Natural killer cell (primary cell): ENCODE measurements at places on chromosomes 4 and X. TPM values are rescaled to one million over a fixed set of nuclear protein-coding genes. Genes with fewer than 3 reads are reported as not detected.

The HS3ST1 gene
- total RNA-seq: not detected

The AFP gene
- total RNA-seq: not detected

DNA sequence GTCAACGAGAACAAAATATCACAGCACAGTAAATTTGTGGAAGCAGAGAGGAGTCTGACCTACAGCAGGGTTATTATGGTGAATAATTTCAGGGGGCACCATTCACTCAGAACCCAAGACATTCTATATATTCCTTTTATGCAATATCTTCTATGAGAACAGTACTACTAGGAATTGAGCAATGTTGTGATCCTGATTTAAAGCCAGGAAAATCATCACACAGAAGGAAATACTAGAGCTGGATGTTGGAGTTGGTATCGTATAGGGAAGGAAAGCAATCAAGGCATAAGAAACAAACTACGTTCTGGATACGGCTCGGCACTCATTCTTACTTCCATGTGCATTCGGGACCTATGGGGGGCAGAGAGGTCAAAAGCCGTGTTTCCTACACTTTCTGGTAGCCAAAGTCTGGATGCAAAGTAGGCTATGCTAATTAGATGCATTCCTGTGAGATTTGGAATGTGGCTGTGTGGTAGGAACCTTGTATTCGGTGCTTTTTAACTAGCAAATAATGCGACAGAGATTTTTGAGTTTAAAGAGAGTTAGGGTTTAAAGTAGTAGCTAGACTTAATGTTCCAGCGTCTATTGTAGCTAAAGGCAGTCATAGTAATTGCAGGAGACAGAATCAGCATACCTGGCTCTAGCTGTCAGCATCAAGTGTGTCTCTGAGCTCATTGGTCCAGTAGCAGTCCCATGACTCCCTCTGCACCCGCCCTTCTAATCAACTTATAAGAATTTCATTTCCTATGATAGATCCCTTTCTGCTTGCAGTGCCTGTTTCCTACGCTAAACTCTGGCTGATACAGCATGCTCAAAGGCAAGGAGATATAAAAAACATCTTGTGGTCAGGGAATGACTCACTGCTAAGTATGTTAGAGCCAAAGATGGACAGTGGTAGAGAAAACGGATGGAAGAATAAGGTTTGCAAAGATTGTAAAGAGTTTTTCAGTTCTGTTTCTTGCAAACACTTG is 43.3 kb upstream of the PDGFC start:
- DNase-seq: no peak

DNA sequence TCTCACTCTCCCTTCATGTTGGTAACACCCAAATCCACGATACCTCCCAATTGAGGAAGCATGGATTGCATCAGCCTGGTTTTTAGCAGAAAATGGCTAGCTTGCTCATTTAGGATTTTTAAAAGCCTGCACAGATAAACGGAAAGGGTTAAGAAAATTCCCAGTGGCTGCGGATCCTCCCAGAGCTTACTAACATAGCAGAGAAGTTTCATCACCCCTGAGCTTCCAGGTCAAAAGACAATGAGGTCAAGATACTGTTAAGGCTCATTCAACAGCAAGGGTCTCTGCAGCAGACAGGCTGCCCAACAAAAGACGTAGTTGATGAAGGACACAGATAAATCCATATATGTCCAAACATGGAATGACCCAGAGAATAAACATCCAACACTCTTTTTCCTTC is 220.2 kb downstream of the ASMT start:
- no peak for DNase-seq

GRCh38 chr4:86593688-86594558 is at the start of gene PTPN13:
Gene PTPN13 (plus strand): TSS chr4:86594315. CDS start chr4:86635257, 40,942 bp downstream.
- DNase-seq: peak; percentile 74

DNA sequence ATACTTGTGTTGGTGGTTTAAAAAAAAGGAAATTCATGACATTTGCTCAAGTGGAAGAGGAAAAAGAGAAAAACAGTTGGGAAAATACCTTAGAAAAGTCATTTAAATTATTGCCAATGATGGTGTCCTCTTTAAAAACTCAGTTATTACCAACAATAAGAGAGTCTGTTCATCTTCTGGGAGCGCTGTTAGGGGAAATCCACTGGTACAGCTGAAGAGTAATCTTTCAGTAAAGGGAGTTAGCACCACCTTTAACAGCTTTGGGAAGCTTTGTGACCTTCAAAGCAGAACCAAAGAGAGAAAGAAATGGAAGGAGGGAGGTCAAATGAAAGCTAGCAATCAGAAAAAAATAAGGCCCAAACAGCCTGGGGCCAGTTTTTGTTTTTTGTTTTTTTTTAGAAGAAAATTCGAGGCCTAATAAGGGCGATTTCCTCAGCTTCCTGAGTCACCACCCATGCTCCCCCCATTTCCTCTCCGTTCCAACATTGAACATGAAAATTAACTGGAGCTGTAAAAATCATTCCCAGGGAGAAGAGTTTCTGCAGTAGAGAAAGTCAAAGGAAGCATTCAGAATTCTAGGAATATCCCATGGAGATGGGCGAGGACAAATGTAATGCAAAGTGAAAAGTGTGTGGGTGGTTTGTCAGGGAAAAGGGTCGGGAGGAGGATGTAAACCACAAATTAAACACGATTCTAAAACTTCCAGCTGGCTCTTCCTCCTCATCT is 115.1 kb downstream of the SH3KBP1 start:
- peak; percentile 58 for DNase-seq

The PAGE1 gene
- not detected for total RNA-seq

DNA sequence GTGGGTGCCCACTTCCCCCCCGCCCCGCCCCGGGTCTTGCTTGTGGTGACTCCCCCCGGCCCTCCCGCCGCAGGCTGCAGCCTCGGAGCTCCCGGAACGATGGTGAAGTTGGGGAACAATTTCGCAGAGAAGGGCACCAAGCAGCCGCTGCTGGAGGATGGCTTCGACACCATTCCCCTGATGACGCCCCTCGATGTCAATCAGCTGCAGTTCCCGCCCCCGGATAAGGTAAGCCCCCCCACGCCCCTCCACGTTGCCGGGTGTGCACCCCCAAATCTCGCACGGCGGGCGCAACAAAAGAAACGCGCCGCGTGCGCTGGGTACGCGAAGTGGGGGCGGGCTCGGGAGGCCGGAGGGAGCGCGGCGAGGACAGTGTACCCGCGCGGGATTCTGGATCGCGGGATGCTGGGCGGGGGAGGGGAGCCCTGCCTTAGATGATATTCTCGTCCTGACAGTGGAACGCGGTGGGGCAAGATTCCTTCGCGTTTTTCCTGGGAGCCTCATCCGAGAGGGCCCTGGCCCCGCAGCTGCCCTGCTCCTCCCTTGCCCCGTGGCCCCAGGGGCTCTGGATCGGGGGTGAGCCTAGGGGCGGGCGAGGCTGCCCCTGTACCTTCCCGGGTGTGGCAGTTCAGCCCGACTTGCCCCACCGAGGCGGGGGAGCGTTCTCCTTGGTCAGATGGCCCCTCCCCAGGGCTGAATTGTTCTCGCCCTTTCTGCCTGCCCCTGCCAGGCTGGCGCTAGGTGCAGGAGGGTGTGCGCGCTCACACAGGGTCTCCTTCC is 819 bp downstream of the NSG1 start:
- DNase-seq: peak; percentile 59

The FAM133A gene
- not detected for total RNA-seq

DNA sequence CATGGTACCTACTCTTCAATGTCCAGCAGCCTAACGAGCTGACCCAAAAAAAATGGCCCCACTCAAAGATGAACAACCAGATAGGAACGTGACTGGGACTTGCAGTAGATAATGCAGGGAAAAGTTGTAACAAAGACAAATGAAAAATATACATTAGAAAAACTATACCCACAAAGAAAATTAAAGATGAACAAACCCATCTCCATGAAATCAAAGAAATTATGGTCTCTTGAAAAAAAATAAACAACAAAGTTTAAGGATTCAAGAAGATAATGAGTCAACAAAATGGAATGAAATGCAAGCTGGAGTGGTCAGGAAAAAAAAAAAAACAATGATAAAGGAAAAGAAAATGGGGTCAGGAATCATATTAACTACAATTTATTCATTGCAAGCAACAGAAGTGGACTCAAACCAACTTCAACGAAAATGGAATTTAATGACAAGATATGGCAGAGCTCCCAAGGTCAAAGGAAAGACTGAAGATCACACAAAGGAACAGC is 309.8 kb upstream of the GALNT7 start:
- no peak for DNase-seq

GRCh38 chr4:73533515-73534422 is 52.2 kb downstream of the AFM start:
- no peak for DNase-seq

DNA sequence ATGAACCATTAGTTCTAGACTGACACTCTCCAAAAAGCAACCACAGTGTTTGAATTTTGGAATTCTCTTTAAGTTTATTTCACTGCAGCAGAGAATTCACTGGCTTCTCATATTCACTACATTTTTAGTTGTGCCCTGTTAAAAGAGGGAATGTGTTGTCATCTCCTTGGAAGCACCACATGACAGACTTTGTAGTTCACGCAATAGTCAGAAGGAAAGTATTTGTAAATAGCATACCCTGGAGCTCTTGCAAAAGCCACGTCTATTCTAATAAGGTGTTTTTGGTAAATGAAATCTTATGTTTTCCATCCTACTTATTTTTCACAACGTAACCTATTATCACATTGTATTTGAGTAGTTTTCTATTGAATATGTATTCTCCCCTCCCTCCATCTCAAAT is 25.8 kb downstream of the DOCK11 start:
- no peak for DNase-seq

The C1QTNF7 gene
- total RNA-seq: not detected

DNA sequence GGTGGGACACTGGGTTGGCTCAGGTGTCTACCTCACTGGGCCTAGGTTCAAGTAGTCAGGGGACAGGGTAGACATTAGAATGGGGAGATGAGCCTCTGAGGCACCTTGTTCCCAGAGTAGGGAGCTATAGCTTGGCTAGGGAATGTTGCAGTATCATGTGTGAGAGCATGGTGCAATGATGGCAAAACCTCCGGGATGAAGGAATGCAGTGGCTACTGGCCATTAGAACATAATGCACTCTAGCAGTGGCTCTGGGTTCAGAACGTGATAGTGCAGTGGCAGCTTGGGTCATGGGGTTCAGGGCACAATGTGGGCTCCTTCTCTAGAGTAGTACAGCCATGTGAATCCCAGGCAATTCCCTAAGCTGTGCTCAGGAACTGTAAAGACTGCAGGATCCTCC is 471.5 kb downstream of the CCSER1 start:
- DNase-seq: no peak

The TAF7L gene
- not detected for total RNA-seq

GRCh38 chr4:141348573-141348972 is 127.9 kb downstream of the ZNF330 start:
- DNase-seq: no peak

DNA sequence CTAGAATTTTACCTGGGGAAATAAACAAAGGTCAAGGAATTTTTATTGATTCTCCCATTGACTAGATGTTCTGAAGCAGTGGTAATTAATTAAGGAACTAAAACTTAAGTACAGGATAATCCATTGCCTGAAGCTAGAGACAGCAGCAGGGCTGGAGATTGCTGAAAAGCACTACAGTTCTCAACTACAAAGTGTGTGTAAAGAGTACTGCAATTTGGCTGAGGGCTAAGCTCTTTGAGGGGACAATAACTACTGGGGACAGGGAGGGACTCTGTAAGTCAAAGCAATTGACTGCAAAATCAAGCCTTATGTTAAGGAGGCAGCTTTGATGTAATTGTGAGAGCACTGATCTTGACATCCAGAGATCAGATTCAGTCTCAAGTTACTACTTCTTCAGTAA is 260.4 kb downstream of the GALNTL6 start:
- DNase-seq: no peak

GRCh38 chr4:165991325-165992180 is 118.5 kb downstream of the TLL1 start:
- no peak for DNase-seq

The USP17L5 gene
- not detected for total RNA-seq

DNA sequence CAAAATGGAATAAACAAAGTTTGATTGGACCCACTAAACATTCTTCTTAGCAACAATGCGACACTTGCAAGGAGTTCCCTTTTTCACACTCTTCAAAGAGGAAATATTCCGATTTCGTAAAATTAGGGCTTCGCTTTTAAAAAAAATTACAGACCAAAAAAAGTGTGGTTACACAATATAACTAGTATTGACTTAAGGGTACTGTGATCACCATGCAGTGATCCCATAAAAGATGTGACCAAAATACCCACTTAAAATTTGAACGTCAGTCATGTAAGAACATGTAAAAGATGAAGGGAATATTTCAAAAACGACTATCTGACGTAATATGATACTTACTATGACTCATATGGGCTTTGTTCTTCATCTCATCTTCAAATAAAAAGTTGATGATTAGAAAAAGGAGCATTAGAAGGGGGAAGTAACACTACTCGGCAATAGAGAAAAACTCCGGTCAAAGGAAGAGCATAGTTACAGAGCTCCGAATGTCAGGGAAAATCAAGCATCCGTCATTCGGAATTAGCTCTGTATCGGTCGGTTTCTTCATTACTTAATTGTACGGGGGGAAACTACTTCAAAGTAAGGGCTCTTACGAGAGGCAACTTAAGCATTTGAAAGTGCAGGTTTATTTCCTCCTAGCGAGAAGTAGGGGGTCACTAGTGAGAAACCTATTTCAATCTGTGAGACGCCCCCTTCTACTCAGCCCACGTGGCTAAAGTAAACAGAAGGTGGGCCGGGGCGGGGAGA is 1.3 kb upstream of the TET2 start:
- peak; percentile 50 for DNase-seq

DNA sequence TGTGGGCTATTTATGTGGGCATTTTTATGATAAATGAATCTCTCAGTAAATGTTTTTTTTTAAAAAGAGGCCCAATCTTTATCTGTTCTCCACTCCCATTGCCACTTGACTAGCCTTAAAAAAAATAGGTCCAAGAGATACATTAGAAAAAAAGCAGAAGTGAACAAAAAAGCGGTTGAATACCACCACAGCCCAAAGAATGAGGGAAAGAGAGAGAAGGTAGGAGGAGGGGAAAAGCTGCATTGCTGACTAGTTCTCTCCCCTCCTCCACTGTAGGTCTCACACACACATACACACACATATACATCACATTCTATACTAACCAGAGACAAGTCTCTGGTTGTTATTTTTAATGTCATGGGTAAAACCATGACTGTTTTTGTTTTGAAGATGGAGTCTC is 95.8 kb upstream of the IL13RA1 start:
- no peak for DNase-seq

- no peak for DNase-seq
Measured at GRCh38 chr4:3896441-3896840, 130.3 kb downstream of the ADRA2C start.

The GUCY1B1 gene
- 4.0 TPM for total RNA-seq

DNA sequence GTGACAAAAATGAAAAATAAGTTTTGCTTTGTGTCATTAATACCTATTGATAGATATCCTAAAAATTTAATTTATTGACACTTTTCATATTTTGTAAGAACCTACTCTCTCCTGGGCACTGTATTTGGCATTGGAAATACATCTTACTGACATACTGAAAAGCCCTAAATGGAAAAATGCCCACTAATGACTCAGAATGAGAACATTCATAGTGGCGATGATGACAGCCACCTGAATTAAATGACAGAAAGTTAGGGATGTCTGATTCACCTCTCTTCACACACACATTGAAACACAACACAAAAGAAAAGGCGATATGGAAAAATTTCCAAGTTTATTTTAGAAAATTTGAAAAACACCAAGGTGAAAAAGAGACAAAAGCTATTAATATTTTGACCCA is 992.3 kb downstream of the STPG2 start:
- no peak for DNase-seq

GRCh38 chr4:185283723-185284122 is 74.3 kb downstream of the SNX25 start:
- no peak for DNase-seq

The NONO gene
- total RNA-seq: 370 TPM

- DNase-seq: no peak
Measured at GRCh38 chrX:13570261-13570605, 832 bp downstream of the EGFL6 start.

GRCh38 chr4:10831727-10832408 is 147.3 kb upstream of the CLNK start:
- no peak for DNase-seq
